Caki2 (cell line): ENCODE measurements at places on chromosomes 1 and 21. TPM values are rescaled to one million over a fixed set of nuclear protein-coding genes. Genes with fewer than 3 reads are reported as not detected.

DNA sequence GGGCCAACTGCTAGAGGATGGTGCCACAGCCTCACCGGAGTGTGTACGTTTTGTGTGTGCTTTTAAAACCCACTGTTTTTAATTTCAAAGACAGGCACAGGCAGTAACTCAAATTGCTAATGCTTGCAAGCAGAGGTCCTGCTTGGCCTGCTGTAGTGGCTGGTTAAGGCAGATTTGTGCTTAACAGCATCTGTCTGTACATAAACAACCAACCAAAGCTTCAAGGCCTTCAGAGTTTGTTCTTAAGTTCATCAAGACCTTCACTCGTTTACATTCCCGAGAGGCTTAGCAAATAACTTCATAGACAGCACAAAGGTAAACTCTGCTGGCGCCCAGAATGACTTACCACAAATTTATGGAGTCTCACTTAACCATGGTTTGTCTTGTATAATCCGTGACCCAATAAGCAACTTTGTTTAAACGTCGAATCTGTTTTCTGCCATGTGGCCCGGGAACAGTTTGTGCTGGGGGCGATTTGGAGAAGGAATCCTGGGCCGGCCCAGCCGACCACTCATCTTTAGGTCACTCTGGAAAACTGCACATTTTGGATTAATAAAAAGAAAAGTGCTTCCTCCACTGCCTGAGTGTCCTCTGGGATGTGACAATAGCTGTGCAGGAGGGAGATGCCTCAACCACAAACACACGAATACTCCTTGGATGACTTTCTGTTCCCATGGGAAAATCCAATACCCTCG, 58.1 kb downstream of the CAPZB start:
- no peak for DNase-seq

DNA sequence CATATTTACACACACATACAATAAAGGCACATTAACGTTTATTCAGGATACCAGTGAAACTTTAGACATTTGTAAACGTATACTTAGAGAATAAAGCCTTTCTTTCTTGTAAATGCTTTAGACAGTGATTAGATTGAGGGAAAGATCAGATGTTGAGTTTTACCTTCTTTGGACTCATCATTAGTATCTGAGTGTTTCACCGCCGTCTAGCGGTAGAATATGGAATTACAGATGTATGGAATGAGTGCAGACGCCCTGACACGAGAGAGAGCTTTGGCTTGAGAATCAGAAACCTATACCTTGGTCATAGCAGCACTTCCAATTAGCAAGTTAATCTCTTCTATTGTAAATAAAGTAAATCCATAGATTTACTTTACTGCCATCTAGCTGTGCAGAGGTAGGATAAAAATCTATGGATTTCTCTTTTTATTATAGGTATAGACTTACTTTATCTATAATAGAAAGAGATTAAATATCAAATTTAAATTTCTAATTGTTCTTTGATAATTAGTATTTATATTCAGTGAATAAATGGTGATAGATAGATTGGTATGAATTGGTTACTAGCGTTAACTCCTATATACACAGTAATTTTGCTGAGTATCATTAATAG, 12.6 kb downstream of the FLG2 start:
- DNase-seq = peak; percentile 35

GRCh38 chr1:220748089-220748934, at the start of gene MTARC2:
TSS of gene MTARC2 (plus strand) at chr1:220748322. CDS start at chr1:220748532, 210 bp downstream.
- DNase-seq = peak; percentile 87

DNA sequence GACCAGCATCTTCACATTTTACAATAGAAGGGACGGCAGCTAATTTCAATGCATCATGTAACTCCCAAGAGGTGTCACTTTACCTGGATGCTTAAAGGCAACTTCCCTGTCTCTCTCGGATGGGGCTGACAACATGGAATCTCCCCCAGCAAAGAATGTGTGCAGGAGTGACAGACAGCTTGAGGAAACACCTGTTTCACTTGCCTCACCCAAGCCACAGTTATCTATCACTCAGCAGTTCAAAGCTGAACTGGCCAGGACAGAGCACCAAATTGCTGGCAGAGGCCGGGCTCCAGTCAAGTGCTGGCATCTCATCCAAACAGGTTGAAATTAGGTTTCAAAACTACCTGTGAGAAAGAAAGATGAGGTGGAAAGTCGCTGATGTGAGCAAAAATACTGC, 538.0 kb upstream of the PLXNA2 start:
- DNase-seq = no peak

Gene GPR37L1
- total RNA-seq = not detected in 2 replicates

Gene AKR7A3
- total RNA-seq = not detected in 2 replicates

Gene LHX8
- total RNA-seq = not detected in 2 replicates

Gene KIF17
- total RNA-seq = 2.1 and 6.4 TPM in 2 replicates

Gene SMPDL3B
- total RNA-seq = 0.38 TPM in 1 of 2 replicates, not detected in the other

Gene FCRL1
- total RNA-seq = not detected in 2 replicates
